ENCODE measurements at places on chromosomes 4 and X.

DNA sequence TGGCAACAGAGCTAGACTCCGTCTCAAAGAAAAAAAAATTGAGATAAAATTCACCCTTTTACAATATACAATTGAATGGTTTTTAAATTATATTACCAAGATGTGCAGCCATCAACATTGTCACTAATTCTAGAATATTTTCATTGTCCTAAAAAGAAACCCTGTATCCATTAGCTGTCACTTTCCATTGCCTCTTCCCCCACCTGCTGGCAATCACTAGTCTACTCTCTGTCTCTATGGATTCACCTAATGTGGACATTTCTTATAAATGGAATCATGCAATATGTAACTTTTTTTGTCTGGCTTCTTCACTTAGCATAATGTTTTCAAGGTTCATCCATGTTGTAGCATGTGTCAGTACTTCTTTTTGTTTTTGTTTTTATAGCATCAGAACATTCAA, 20.8 kb downstream of the ABHD18 start:
- DNase-seq = no peak

DNA sequence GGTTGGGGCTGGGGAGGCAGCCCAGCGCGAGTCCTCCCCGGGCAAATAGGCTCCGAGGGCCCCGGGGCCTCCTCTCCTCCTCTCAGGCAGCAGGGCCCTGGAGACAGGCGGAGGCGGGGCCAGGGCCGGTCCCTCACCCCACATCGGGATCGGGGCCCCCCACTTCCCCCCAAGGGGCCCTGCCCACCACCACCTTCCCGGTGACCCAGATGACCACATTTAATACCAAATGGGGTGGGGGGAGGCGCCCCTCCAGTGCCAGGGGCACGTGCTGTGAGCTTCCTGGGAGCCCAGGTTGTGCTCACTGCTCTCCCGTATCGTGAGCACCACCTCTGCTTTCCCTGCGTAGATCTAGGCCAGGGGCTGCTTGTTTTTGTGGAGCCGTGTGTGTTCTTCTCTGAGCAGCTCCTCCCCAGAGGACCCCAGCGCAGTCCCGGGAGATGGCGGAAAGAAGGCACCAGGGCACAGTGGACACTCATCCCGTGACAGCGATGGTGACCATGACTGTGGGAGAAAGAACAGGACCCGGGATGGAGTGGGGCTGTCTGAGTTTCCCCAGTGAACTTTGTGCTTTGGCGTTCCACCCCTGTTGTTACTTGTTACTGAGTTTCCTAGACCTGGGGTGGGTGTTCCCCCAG, 2.1 kb downstream of the PNMA6A start:
- no peak for DNase-seq

- no peak for DNase-seq
Observed at GRCh38 chrX:134368126-134368525, 91.8 kb upstream of the HPRT1 start.

DNA sequence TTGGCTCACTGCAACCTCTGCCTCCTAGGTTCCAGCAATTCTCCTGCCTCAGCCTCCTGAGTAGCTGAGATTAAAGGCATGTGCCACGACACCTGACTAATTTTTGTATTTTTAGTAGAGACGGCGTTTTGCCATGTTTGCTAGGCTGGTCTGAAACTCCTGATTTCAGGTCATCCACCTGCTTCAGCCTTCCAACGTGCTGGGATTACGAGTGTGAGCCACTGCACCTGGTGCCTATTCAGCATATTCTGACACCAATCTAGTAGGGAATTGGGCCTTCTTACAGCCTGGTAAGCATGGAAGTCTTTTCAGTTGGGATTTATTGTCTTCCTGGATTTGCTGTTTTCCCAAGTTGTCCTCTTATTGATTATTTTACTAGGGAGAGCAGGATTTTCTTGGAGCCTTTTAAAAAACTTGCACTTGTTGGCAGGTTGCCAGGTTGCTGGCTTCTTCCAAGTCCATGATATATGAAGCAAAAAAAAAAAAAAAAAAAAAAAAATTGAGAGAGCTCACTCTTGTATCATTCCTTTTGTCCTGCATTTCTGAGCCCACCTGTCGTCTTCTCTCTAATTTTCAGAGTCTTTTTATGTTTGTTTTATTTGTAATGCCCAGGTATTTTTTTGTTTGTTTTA, 43.7 kb downstream of the TMPRSS11E start:
- DNase-seq = no peak

- DNase-seq = peak; percentile 54
Observed at GRCh38 chr4:173288296-173288695, 45.9 kb downstream of the HMGB2 start.

DNA sequence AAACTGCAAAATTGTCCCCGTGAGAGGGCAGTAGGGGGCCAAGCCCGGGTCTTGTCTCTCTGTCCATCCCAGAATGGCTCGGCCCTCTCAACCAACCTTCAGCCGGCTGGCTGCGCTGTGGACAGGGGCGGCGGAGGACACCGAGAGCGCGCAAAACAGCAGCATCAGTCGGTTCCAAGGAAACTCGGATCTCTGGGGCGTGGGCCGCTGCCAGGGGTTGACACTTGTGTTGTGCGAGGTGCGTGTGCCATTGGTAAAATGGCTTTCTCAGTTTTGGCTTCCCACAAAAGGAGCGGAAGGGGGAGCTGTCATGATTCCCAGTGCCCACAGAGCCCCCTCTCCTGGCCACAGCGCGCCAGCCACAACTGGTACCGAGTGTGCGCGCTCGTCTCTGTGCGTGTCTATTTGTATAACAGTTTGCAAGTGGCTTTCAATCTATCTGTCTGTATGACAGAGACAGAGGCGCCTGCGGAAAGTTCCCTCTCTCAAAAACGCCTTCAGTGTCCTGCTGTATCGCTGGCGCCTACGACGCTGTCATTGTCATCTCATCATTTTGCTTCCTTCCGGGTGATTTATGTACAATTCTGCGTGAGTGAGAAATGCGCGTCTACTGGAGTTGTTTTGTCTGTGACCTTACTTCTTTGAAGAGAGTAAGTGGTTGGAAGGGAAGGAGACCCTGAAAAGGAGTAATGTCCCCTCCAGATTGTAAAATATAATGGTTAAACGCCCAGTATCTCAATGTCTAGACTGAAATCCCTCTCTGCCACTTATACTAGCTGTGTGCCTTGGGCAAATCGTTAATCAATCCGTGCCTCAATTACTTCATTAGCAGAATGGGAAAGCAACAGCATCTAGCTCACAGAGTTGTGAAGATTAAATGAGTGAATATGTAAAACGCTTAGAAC, 1.8 kb downstream of the DKK2 start:
- no peak for DNase-seq

GRCh38 chrX:41602816-41603345, 85.9 kb upstream of the GPR34 start:
- no peak for DNase-seq

DNA sequence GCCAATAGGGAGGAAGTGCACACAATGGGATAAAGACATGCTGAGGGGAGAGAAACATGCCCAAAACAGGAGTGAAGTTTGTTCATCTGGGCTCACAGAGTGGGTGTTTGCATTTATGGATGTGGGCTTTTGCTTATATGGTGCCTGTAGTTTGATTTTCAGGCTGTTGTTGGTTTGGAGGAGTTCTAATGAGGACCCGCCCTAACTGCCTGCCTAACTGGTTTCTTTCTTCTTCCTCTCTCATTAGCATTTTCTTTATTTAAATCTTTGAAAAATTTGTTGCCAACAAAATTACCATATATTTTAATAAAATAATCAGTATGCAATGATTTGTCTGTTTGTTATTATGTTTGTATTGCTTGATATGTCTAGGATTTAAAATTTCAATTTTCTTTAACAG, 1965.8 kb downstream of the C4orf33 start:
- DNase-seq = no peak

GRCh38 chr4:159780196-159780922, 677.5 kb downstream of the RAPGEF2 start:
- no peak for DNase-seq

DNA sequence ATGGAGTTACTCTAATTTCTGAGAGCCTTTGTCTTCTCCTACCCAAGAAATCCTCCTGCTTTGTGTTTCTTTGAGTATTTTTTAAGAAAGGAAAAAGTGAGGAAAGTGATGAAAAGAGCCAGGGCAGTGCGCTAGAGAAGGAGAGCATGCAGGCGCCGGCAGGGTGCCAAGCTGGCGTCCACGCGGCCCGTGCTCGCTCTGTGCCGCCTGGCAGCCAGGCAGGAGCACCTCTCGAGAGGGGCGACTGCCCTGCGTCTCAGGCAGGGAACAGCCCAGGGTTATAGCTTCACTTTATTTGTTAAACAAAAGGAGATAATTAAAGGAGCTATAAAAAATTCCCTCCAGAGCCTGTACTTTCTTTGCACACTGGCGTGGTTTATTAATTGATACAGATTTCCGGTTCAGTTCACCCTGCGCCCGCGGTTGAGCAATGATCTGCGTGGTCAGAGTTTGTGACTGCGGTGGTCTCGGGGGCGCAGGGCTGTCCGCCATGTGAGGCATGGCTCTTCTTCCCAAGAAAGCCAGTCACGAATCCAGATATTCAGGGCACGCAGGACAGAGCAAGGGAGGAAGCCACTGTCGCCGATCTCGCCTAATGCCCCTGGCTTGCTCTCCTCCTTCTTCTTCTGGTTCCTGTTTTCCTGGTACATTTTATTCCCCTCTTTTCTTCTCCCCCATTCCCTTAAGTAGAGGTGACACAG, 110.8 kb upstream of the PAQR3 start:
- no peak for DNase-seq

DNA sequence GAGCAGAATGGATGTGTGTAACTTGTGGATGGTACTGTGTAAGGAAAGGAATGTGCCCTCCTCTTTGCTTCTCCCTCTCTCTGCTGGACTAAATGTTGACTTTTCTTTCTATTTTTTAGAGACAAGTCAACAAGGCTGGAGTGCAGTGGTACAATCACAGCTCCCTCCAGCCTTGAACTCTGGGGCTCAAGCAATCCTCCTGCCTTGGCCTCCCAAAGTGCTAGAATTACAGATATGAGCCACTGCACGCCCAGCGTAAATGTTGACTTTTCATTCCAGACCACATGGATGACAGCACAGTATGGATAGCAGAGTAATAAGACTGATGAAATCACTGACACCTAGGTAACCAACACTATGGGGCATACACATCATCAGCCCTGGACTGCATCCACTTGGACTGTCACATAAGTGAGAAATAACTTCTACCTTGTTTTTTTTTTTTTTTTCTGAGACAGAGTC, 5.1 kb upstream of the RPS3A start:
- no peak for DNase-seq

GRCh38 chrX:136765821-136766356, 14.8 kb downstream of the ARHGEF6 start:
- no peak for DNase-seq

GRCh38 chrX:153494541-153495361, at the start of gene BGN:
BGN (plus strand) TSS chrX:153494980; CDS start chrX:153504632, 9,652 bp downstream.
- no peak for DNase-seq

- no peak for DNase-seq
Observed at GRCh38 chrX:4268676-4269075, 555.2 kb upstream of the PRKX start.

- DNase-seq = no peak
Observed at GRCh38 chr4:170428929-170429328, 339.2 kb upstream of the AADAT start.

DNA sequence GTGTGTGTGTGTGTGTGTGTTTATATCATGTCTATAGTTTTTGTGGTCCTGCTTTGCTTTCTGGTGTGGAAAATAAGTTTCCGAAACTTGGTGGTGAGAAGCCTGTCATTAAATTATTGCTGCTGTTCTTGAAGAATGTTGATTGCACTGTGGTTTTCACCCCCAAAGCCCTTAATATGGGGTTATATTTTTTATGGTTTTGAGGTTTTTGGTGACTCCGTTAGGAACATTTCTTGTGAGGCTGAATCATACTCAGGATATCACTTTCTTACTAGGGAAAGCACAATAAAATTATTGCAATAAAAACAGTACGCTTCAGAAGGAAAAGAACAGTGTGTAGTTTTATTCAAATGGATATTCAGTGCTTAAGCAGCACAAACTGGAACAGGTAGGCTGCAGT, 539.1 kb upstream of the MAGEB18 start:
- DNase-seq = no peak

- no peak for DNase-seq
Observed at GRCh38 chrX:17007134-17007768, 60.8 kb downstream of the REPS2 start.

GRCh38 chrX:13007519-13008188, 32.7 kb downstream of the TMSB4X start:
- no peak for DNase-seq

DNA sequence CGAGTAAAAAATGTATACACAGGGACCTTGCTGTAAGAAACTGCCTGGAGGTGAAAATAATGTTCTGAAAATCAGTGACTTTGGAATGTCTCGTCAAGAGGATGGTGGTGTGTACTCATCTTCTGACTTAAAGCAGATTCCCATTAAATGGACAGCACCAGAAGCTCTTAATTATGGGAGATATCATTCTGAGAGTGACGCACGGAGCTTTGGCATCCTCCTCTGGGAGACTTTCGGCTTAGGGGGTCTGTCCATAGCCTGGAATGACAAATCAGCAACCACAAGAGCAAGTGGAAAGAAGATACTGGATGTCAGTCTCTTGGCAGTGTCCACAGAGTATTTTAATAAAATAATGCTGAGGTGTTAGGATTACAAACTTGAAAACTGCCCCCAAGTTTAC, 129.4 kb downstream of the THOC2 start:
- no peak for DNase-seq

- no peak for DNase-seq
Observed at GRCh38 chr4:17704020-17704650, 77.3 kb downstream of the FAM184B start.

DNA sequence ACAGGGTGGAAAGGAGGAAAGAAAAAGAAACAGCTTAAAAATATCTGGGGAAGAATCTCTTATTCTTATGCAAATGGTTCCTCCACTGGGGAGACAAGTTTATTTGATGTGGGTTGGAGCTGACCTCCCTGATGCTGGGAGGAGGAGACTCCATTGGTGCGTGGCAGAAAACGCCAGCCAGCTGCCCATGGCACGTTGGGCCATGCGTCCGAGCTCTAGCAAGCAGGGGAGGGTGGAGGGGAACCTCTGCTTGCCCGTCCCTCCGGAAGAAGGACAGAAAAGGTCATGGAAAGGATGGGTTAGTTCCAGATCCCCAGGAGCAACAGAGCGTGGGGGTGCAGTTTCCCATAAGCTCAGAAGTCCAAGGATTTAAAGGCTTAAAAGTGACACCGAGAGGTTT, 210.4 kb downstream of the KLHL4 start:
- DNase-seq = no peak

DNA sequence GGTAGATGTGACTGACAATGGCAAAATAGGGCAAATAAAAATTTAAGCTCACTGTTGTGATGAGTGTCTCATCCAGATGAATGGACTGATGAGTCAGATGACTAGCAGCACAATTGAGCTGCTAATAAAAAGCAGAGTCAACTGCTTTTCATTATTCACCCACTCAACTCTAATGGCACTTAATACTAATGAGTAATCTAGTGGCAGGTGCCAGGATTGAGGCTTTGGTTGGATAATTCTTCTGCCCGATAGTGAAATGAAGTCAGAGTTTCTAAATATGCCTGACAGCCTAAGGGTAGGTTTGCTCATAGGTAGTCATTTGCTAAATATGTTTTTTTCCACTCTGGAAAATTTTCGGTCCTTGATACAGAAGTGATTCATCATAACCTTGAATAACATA, 10.4 kb downstream of the OGT start:
- DNase-seq = no peak

- DNase-seq = no peak
Observed at GRCh38 chrX:105701310-105702052, 120.9 kb upstream of the NRK start.

- DNase-seq = no peak
Observed at GRCh38 chr4:48369248-48369647, 27.9 kb downstream of the SLAIN2 start.

Data from CD4-positive, alpha-beta T cell (primary cell).